MV-4-11 (cell line): ENCODE measurements at places on chromosomes 11 and 22.

GRCh38 chr22:45642986-45643385 is 28.6 kb upstream of the ATXN10 start:
- DNase-seq = no peak

- no peak for DNase-seq
Observed at GRCh38 chr22:48892578-48893287, 934.9 kb downstream of the BRD1 start.

GRCh38 chr11:36195496-36196354 is 93.5 kb downstream of the COMMD9 start:
- no peak for DNase-seq

DNA sequence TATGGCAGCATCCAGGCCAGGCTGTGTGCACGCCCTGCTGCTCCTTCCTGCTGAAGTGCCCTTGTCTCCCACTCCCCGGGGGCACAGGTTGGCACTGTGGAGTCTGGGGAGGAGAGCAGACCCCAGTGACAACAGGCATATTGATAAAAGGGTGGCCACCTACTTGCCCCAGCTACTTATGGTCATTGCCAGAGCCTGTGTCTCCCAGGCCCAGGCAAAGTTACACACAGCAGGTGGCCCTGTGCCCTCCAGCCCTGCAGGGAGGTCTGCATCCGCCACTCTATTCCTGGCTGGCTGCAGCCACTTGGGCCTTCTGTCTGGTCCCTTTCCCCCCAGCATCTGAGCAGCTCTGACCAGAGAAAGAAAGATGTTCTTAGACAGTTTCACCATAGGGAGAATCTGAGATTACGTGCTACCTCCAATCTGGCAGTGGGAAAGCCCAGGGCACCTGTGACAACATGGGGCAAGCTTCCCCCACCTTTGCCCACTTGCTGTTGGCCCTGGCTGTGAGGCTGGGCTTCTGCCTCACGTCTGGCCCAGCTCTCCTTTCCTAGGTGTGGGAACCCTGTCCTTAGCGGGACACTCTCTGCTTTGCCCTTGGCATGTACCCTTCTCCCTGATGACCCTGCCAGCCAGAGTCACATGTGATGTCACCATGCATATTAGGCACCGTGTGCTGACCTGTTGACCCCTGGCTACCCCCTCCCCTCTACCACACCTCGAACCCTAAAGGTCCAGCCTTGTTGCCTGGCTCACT is 25.3 kb upstream of the CSNK2A3 start:
- DNase-seq = no peak

DNA sequence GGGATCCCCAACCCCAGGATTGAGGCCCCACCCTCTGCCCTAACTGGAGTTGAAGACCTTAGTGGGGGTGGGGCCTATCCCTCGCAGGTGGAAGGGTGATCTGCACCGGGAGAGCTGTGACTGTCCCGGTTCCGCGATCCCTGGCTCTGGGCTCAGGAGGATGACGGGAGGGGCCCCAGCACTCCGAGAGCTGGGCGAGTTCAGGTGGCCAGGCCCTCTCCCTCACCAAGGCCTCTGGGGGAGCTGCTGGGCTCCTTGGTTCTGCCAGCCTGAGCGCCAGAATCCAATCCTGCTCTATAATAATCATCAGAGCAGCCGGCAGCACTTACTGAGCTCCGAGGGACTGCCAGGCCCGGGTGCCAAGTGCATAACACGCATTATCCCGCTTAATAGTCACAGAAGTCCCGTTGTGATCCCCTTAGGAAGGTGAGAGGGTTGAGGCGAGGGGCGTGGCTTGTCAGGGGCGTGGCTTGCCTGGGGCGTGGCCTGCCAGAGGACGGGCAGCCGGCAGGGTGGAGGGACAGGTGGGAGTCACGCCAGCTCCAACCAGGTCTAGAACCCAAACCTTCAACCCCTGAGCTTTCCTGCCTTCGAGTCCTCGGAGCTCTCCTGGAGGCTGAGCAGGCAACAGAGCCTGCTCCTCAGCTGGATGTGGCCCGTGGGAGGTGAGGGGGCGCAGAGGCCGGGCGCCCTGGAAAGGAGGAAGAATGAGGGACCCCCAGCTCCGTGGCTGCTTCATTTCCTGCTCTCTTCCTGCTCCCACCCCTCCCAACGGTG is 7.3 kb upstream of the SYT7 start:
- no peak for DNase-seq

DNA sequence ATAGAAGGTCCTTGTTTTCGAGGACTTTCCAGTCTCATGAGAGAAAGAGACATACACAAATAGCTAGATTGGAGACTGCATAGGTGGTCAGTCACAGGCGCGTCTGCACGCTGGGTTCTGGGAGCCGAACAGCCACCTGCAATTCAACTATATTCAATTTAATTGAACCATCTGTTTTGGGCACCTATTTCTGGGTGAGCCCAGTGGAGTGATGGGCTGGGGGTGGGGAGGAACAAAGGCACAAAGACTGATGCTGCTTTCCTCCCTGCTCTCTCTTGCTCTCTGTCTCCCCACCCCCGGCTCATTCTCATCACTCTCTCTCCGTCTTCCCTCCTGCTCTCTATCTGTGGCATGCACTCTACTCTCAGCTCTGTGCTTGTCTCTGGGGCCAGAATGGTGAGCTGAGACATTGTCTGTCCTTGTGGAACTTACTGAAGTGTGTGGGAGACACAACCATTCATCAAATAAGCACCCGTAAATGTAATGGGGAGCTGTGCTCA is 48.1 kb upstream of the B3GAT1 start:
- no peak for DNase-seq

DNA sequence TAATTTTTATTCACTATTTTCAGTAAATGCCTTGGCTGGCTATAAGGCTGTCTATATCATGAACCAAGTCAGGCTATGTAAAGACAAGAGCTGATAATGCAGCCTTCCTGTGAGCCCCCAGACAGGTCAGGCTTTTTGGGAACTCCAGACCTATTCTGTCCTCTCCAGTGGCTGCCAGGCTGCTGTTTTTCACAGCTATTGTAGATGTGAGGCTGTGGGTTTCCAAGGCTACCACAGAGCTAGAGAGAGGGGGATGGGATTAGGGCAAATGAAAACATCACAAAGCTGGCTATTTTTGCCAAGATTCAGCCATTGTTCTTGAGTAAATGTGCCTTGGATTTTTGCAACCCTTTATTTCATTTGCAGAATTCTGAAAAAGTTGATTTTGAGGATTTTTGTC is 55.7 kb upstream of the SORL1-AS1 start:
- no peak for DNase-seq

- DNase-seq = no peak
Observed at GRCh38 chr11:74090701-74091100, 80.1 kb downstream of the C2CD3 start.

DNA sequence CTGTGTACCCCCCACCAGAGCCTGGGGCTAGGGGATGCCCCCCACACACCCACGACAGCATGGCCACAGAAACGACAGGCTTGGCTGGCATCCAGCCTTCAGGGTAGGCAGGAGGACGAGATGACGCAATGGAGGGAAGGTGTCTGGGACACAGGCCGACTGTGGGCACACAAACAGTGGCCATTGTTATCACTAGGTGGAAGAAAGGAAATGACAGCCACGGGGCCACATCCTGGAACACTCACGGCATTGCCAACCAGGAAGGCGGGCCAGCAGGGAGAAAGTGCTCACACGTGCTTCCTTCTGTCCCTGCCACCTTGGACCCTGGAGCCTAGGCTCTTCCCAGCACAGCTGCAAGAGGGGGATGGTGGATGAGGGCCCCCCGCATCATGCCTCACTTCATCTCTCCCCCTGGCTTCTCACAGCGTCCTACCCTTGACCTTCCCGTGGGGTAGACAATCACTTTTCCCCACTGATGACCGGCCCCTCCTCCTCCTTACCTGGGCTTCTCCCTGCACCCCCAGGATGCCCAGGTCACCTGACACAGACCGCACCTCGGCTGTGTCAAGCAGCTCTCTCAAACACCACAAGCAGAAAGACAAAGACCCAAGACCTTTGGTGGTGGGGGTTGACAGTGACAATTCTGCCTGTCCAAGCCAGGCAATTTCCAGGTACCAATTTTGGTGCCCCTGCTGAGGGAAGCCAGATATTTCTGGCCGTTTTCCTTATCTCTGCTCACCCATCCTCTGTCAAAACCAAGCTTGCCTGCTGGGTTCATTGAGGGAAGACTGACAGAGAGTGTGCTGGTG is 8.6 kb downstream of the PLA2G6 start:
- no peak for DNase-seq

DNA sequence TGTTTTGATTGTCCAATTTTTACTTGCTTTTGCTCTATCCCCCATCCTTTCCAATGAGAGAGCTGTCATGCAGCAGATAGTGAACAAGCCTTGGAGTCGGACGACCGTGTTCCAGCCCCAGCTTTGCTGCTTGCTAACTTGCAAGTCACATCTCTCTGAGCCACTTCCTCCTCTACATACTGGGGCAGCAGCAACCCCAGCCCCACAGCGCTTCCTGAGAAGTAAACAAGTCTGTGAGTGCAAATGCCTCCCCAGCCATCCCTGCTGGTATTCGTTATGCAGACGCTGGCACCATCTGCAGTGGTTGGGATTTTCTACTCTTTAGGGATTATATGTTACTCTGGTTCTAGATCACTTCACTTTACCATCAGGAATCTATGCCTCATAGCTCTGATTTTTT is 35.0 kb downstream of the TPBGL start:
- DNase-seq = no peak

DNA sequence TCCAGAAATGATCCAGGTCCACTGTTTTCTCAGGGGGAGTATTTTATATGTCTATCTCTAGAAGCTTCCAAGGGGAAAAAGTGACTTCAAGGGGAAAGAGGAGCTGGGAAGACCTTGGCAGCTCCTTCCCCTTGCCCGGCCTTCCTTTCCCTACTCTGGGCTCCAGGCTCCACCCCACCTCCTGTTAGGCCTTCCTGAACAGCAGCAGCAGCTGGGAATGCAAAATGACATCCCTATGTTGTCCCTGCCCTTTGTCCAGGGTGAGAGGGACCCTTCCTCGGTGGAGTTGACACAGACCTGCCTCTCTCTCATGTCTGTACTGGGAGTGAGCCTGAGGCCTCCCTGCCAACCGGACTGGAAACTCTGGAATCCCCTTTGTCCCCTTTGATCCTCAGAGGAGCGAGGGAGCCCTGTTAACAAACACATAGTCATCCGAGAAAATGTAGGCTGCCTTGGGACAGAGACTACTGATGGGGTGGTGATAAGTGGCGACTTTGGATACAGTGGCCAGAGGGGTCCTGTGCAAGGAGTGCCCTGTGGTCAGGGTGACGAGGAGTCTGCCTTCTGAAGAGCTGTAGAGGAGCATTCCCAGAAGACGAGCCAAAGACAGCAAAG is 9.0 kb upstream of the MALAT1 start:
- no peak for DNase-seq

GRCh38 chr22:41831383-41831782 is 1.5 kb upstream of the SREBF2 start:
- peak; percentile 80 for DNase-seq

DNA sequence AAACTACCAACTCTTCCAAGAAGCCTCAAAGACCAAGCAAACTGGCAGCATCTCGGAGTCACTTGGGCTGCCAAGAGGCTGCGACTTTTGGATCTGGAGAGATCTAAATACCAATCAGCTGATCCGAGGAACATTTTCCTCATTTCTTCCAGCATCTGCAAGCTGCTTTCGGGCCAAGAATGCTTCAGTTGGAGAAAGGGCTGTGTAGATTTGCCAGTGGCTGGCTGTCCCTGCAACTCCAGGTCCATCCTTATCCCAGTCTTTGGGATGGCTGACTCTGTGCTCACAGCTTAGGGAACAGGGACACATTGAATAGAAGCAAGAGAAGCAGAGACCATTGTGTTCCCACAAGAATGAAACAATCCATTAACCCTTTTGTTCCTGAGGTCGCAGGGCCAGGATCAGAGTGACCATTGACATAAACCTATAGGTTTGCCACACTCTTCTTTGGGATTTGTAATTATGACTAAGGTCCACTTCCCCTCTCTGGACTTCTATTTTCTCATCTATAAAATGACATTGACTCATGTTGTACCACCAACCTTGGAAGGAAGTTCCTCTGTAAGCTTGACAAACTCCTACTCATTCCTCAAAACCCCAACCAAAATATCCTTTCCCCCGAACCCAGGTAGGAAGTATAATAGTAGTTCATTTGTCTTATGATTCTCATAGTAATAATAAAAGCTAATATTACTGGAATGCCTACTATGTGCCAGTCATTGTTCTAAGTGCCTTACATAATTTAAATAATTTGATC is 340.8 kb downstream of the MN1 start:
- DNase-seq = no peak

DNA sequence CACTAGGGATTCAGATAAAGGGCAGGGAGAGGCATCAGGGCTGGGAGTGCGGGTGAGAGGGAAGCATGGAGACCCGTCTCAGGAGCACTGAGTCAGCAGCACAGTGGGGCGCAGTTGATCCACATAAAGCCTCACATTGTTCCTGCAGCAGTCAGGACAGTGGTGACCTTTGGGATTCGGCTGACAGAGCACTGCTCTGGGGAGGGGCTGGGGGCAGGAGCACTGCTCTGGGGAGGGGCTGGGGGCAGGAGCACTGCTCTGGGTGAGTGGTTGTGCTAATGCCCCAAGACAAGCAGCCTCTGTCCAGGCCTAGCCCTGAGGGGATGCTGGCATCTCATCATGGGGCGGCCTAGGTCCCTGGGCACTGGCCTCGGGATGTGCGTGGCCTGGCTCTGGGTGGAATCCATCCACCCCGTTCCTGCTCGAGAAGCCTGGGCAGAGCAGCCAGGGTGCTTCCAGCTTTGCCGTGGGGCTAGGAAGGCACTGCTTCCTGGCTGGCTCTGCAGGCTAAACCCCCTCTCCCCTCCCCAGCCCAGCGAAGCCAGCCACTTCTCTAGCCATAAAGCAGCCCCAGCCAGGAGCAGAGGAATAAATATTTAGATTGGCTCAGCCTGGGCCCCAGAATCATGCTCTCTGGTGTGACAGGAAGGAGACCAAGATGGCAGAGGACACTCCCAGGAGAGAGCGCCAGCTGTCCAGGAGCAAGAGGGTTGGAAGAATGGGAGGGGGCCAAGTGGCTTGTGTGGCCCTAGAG is 7.3 kb downstream of the OAF start:
- DNase-seq = no peak

GRCh38 chr11:87338046-87338639 is 300.4 kb downstream of the TMEM135 start:
- no peak for DNase-seq

DNA sequence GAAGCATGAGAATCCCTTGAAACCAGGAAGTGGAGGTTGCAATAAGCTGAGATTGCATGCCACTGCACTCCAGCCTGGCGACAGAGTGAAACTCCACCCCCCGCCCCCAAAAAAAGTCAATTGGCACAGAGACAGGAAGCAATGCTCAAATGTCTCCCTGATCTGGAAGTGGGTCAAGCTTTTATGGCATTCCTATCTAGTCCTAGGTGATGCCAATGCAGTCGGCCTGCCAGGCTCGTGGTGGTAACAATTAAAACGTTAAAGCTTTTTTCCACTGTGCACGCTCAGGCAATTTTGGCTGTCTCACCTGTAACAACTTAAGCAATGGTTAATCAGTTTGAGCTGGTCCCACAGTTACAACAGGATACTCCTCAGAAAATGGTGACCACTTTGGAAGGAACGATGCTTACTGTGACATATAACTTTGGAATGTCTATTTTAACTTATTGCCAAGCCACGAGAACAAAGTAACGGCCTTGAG is 18.9 kb upstream of the PISD start:
- DNase-seq = peak; percentile 19

GRCh38 chr11:78833237-78833636 is 258.6 kb upstream of the NARS2 start:
- DNase-seq = no peak
